ENCODE measurements at places on chromosomes 12 and 14.

- no peak for DNase-seq
These were observed 33.4 kb upstream of the ALG10 start for GRCh38 chr12:33988913-33989312.

DNA sequence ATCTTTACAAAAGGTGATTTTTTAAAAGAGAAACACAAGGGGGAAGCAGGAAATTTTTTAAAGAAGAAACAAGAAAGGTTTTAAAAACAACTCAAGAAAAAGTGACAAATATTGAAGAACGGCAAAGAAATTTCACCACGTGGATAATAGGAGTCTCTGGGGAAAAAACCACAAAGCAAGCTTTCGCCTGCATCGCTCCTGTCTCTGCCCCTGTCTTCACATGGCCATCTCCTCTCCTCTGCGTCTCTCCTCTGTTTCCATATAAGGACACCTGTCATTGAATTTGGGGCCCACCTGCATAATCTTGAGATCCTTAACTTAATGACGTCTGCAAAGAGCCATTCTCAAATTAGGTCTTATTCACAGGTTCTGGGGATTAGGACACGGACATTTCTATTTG, 175.8 kb downstream of the ETV6 start:
- DNase-seq = no peak

DNA sequence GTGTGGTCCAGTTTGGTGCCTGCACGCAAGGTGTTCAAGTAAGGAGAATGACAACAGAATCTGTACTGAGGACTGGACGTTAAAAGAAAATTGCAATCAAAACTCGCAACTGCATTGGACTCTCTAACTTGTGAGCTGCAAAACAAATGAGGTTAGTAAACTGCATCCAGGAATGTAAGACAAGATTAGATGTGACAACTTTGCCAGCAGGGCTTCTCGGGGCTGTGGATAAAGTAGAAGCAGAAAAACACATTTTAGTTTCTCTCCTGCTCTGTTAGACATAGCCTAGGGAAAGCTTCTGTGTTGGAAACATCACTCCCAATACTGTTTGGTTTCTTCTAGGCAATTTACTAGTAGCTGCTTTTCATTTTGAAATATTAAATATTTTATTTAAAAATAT, 338.2 kb upstream of the NAV3 start:
- no peak for DNase-seq

DNA sequence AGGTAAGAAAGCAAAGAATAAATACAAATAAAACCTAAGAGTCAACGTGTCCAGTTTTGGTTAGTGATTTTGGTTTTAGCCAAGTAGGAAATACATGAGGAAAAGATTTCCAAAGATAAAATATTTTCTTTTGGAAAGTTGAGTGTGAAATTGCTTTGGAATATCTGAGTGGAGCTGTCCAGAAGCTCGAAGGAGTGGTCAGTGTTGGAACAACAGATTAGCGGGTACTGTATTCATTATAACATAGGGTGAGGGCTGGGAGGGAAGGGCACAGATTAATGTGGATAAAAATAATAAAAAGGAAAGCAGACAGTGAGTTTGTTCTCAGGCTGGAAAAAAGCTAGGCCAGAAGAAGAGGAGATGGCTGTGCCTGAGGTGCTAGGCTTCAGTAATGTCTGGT, 101.5 kb upstream of the SLCO1C1 start:
- DNase-seq = no peak

DNA sequence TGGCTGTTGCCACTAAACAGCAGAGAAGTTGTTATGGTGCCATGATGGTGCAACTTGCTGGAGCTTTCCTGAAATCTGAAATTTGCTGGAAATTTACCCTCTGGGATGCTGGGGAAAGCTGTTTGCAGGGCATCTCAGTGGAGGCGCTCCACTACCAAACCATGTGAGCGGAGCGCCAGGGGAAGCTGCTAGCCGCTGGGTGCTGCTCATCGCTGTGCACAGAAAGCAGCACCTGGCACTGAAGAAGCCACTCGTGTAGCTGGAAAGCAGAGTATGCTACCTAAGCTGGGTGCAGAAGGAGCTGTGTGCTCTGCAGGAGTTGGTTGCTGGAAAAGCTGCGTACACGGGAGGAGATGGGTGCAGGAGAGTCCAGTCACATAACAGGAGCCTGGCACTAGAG, 53.0 kb downstream of the MSRB3 start:
- DNase-seq = no peak

- no peak for DNase-seq
These were observed 260.7 kb upstream of the NOS1 start for GRCh38 chr12:117622087-117622486.

GRCh38 chr12:124952295-124952694, 36.6 kb downstream of the DHX37 start:
- no peak for DNase-seq

- DNase-seq = no peak
These were observed 49.4 kb upstream of the STK38L start for GRCh38 chr12:27194644-27195043.

DNA sequence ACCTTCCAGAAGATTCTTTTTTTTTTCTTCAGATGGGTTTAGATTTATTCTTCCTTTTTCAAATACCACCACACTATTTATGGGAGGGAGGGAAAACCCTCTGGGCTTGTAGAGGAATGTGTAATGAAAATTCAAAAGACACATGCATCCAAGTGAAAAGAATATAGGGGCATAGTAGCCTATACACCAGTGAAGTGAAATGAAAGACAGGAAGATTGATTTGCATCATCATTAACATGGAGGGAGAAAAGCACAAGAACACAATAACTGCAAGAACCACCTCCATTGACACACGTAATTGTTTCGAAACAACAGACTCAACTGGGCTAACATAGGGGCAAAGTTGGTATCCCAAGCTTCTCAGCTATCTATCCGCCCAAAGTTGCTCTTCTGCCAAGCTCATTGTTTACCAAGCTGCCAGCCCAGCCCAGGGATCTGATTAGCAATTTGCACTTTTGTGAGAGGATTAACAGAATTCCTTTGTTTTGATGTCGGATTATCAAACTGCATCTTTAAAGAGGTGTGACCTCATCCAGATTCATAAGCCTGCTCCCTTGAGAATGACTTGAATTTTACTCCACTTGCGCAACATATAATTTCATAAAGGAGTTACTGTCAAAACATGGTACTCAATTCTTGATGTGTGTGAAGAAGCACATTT, 430.5 kb upstream of the SOX5 start:
- DNase-seq = no peak

GRCh38 chr12:76020281-76020680, 11.3 kb downstream of the PHLDA1 start:
- DNase-seq = no peak

DNA sequence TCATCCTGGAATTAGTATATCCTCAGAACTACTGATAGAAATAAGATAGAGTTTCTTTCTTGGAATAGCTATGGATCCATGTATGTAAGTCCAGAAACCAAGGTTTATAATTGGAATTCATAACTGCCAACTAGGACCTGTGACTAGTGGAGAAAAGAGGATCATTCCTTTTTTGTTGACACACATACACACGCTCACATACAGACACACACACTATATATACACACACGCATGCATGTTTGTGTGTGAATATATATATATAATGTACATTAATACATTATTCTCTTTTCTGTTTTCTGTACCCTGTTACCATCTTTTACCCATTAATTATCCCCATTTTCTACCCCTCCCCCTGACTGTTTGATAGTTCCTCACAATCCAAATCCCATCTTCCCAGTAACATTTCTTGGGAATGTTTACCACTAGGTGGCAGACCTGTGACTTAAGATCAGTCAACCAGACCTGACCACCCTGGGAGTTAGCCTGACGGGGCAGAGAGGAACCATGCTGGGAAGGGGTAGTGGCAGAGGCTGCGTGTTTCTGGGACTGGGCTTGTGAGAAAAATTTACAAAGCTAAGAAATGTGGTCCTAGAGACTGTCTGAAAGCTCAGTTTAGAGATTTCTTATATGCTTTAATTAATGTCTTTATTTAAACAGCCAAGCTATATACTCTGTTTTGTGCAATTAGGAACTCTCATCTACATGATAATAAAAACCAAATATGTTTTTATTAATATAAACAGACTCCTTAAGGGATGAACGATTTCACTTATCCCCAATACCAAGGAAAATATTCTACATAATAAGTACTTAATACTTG, 308.0 kb downstream of the PPFIA2 start:
- DNase-seq = no peak

- no peak for DNase-seq
These were observed 129.6 kb upstream of the CDKN3 start for GRCh38 chr14:54267172-54267571.

GRCh38 chr12:53805067-53805466, 53.3 kb upstream of the CISTR start:
- DNase-seq = no peak

DNA sequence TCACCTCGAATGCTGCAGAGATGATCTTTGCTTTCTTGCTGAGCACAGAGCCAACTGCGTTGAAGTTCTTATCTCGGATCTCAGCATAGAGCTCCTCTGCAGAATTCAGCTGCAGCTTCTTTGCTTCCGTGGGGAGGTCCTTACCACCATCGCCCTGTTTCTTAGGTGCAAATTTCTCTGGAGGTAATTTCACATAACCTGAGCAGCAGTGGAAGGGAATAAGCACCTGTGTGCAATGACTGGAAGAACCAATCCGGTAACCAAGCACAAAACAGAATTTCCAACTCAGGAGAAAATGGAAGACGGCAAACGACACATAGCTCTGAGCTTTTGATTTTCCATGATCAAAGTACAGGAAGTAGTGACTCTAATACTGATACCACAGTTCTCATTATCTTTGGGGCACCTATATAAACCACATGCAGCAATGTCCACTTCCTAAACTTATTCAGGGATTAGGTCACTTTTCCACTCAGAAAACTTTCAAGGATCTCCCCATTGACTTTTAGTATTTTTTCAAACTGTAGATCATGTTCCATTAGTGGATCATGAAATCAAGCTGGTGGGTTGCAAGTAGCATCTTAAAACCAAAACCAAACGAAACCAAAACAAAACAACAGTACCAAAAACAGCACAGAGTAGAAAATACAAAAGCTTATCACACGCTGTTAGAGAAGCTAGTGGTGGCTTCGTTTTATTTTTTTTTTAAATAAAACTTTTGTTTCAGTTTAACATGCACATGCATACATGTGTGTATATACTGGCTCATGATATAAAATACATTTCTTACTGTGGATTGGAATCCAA, 18.9 kb upstream of the DIABLO start:
- no peak for DNase-seq

DNA sequence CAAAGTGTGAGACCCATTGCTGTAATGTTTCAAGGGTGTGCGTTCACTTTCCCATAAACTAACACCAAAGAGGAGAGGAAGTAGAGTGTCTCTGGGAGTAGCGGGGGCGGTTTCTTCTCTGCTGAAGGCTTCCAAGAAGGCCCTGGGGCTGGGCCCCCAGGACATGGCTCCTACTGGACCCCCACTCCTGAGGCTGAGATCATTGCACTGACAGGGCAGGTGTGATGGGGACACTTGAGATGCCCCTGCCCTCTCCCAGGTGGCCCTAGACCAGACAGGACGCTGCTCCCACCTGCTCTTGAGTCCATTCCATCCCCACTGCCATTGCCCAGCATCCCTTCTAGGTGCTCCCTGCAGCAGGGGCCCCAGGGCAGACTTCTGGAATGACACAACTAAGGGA, 20.1 kb downstream of the TMEM63C start:
- DNase-seq = no peak

DNA sequence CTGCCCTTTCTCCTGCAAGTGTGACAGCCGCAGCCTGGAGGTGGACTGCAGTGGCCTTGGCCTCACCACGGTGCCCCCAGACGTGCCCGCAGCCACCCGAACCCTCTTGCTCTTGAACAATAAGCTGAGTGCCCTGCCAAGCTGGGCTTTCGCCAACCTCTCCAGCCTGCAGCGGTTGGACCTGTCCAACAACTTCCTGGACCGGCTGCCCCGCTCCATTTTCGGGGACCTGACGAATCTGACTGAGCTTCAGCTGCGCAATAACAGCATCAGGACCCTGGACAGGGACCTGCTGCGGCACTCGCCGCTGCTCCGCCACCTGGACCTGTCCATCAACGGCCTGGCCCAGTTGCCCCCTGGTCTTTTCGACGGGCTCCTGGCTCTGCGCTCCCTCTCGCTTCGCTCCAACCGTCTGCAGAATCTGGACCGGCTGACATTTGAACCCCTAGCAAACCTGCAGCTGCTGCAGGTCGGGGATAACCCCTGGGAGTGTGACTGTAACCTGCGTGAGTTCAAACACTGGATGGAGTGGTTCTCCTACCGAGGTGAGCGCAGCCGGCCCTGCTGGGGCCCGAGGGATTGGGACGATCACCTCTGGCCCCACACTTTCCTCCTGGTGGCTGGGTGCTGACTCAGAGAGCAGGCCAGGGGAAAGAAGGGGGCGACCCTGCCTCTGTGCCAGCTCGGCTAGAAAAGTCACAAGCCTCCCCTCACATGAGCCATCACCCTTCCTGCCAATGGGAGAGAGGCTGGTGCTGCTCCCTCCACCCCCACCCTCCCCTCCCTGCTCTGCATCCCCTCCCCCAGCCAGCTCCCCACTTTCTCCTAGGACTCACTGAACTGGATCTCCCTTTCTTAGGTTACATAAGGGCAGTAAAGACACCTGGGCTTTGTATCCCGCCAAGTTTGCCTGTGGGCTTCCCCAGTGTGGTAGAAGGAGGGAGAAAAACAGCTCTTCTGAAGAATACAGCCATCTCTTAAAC, 10.9 kb downstream of the LRTM2 start:
- DNase-seq = no peak

- no peak for DNase-seq
These were observed 661.1 kb downstream of the VRK1 start for GRCh38 chr14:97458255-97458654.

DNA sequence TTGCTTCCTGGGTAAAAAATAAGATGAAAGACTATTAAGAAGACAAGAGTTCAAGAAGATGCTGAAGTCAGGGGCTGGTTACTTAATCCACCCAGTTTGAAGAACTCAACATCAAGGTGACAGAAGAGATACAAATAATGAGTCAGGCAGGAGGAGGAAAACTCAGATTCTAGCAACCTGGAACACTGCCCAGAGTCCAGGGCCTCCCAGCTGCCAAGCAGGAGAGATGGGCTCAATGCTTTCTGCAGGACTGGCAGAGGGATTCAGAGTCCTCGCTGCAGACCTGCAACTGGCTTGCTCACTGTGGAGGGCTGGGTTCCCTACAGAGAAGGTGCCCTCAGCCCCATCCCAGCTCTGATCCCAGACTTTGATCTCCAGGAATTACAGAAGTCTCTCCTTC, 28.6 kb upstream of the CEBPE start:
- DNase-seq = no peak

GRCh38 chr12:42677461-42677860, 87.9 kb upstream of the PRICKLE1 start:
- no peak for DNase-seq

- DNase-seq = no peak
These were observed 60.8 kb downstream of the FLRT2 start for GRCh38 chr14:85590784-85591183.

- DNase-seq = no peak
These were observed 77.6 kb downstream of the CHST11 start for GRCh38 chr12:104534162-104534856.

DNA sequence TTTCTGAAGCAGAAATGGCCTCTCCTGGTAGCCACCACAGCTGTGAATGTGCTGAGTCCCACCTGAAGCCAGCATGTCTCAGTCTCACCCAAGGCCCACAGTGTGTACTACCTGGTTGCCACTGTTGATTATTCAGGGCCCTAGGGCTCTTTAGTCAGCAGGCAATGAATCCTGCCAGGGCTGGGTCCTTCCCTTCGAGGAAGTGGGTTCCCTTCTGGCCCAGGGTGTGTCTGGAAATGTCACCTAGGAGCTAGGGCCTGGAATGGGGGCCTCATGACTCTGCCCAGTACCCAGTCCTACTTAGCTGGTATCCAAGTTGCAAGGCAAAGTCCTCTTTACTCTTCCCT, 207.4 kb downstream of the SYNE2 start:
- DNase-seq = no peak

- no peak for DNase-seq
These were observed 250.3 kb downstream of the SYT1 start for GRCh38 chr12:79114896-79115295.

GRCh38 chr12:4052691-4053090, 179.5 kb upstream of the PARP11 start:
- no peak for DNase-seq
